Stimulated activated CD4-positive, alpha-beta T cell treated with anti-CD3 and anti-CD28 coated beads, Interleukin-2, amount 100 ng/mL, for 4 hours (primary cell): ENCODE measurements at places on chromosomes 1 and 21.

DNA sequence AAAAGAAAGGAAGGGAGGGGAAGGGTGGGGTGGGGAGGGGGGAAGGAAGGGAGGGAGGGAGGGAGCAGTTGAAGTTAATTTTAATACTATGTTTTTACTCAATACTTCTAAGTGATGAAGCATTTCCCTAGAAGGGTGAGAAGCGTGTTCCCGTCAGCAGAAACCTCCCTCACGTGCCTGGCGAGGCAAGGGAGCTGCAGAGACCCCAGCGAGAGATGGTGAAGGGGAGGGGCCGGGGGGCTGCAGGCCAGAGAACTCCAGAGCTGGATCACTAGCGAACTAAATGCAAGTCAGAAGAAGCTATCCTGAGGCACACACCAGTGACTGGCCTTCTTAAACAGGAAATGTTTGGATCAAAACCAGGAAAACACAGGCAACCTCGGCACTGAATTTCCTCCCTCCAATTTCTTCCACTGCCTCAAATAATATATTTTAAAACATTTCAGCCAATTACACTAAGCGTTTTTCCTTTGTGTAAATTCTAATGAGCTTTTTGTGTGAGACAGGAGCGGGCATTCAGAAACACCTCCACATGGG lies 18.0 kb downstream of the WDR4 start:
- no peak for DNase-seq

- no peak for DNase-seq
Observed at GRCh38 chr1:76854255-76854654, 13.0 kb upstream of the ST6GALNAC5 start.

- DNase-seq, result no peak
Observed at GRCh38 chr1:80367058-80367457, 1360.5 kb upstream of the ADGRL4 start.

DNA sequence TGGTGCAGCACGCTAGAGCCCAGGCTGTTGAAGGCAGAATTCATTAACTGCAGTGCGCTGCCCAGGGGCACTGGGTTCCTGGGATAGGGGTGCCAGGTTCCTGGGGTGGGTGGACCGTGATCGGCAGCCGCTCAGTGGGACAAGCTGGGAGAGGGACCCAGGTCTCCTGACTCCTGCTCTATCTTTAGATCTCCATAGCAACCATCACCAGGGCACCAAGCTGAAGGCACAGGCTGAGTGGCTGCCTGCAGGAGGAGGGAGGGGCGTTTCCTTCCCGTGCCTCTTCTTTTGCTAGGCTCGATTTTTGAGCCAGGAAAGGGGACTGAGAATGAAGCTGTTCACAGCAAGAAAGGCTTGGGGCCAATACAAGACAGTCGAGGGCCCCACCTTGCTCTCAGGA lies 20.9 kb upstream of the CDCP2 start:
- DNase-seq, result no peak

- DNase-seq, result no peak
Observed at GRCh38 chr1:80468356-80468755, 1332.4 kb upstream of the ADGRL2 start.

GRCh38 chr1:157105988-157106812 lies 6.6 kb upstream of the ETV3L start:
- DNase-seq, result no peak

DNA sequence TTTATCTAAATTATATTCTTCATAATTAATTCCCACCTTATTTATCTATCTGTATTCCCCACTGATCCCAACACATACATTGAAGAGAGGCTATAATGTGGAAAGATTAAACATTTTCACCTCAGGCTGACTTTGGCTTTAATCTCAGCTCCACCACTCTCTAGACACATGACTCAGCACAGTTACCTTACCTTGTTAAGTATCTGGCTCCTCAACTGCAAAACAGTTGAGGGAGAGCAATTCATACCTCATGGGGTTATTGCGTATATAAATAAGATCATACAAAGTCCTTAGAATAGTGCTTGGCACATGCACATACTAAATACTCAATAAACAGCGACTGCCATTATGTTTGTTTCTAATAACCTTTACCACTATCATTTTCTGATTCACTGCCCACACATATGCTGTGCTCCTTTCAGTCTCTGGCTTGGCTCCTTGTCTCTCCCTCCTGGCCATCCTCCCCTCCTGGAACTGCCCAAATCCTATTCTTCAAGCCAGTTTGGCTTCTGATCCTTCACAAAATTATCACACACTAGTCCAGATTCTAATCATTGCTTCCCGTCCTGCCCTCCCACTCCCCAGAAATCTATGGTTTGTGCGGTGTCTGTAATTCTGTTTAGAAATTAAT lies 50.1 kb downstream of the BCL9 start:
- DNase-seq, result no peak

GRCh38 chr21:35352066-35352770 lies 303.1 kb upstream of the RUNX1 start:
- DNase-seq, result no peak
